Stimulated activated CD8-positive, alpha-beta memory T cell treated with anti-CD3 and anti-CD28 coated beads, Interleukin-2, amount 100 ng/mL, for 1 hour (primary cell): ENCODE measurements at places on chromosomes 6 and 20.

DNA sequence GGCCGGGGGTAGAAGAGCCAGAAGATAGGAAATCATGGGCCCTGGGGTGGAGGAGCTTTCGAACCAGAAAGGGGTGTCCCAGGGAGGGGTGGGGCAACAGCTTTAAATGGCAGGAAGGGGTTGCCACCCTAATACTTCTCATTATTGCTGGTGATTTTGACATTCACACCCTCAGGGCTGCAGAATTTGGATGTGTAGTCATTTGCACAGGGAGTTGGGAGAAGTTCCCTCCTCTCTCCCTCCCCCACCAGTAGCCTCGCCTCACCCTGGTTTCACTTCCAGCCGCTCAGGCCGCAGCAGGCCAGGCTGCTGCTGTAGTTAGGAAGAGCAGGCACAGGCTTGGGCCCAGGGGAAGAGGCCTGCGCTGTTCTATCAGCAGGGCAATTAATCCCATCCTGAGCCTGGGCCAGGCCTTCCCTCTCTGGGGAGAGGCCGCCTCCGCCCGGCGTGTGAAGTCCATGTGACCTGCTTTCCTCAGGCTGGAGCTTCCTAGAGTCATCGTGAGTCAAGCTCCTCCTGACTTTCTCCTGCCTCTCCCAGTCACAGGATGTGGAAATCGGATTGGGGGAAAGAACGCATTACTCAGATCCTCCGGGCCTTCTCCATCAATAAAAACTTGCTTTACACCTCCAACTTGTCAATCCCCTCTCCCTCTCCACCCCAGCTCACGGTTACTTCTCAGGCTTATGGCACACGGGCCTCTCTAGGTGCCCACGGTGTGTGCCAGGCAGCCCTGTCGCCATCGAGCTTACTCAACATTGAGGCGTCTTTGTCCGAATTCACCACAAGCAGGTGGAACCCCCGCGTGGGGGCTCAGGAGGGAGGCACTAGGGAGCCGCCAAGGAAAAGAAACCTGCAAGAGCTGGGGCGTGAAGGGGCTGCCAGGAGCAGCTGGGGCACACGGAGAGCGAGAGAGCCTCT is 7.8 kb downstream of the ADTRP start:
- no peak for DNase-seq

DNA sequence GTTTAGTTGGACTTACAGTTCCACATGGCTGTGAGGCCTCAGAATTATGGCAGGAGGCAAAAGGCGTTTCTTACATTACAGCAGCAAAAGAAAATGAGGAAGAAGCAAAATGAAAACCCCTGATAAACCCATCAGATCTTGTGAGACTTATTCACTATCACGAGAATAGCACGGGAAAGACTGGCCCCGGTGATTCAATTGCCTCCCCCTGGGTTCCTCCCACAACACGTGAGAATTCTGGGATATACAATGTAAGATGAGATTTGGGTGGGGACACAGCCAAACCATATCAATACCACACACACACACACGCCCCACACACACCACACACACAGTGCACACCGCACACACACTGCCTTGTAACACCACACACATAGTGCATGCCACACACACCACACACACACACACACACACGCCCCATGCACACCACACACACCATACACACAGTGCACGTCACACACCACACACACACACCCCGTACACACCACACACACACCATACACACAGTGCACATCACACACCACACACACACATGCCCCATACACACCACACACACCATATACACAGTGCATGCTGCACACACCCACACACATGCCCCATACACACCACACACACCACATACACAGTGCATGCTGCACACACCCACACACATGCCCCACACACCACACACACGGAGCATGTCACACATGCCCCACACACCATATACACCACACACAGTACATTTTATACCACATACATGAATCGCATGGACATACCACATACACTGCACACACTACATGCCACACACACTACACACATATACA is 310.5 kb downstream of the TAF4 start:
- DNase-seq: no peak

- no peak for DNase-seq
These were observed 72.3 kb downstream of the TBX18 start for GRCh38 chr6:84691978-84692623.

- no peak for DNase-seq
These were observed 3.7 kb upstream of the FOXO3 start for GRCh38 chr6:108556866-108557493.

DNA sequence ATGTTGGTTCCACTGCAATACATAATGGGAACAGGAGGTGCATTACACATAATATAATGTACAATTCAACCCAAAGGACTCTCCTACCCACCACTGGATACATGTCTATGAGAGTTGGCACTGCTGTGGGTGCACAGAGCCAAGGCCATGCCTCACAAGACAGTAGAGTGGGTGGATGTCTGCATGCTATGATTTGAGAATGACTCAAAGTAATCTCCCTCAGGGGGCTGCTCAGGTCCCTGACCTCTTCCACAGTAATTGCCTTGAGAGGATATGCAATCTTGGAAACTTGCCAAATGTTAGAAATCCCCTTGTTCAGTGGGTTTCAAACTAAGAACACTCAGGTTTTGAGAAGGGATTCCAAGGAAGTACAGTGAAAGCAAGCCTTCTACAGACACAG is 79.0 kb downstream of the ANKEF1 start:
- no peak for DNase-seq

GRCh38 chr6:37441651-37442050 is 8.6 kb downstream of the CMTR1 start:
- no peak for DNase-seq

DNA sequence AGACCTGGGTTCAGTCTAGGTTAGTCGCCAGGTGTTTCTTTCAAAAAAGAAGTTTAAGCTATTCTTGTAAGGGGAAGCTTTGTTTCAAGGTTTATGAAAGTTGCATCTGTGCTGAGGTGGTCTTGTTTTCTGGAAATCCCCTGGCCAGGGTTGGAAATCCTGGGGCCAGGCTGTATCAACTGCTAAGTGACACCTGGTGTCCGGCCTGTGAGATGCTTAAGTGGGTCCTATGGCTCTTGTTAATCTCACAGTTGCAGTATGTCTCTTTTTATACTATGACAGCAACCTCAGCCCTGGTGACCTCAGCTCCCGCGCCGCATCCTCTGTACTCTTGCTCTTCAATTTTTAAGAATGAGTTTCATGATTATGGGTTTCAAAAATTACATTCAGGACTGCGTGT is 72.0 kb downstream of the CHMP4B start:
- no peak for DNase-seq

DNA sequence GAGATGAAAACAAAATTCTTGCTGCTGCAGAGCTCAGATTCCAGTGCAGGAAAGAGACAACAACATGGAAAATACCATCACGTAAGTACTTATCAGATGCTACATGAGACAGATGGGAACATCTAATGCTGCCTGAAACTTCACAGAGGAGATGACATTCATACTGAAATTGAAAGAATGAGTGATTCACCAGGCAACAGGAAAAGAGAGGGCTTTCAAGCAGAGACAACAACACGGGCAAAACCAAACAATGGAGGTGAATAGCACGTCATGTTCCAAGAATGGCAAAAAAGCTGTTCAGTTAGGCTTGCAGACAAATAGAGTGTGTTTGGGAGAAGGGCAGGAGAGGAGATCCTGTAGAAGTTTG is 39.3 kb downstream of the GTF2H5 start:
- DNase-seq: no peak

- DNase-seq: no peak
These were observed at the start of gene SLPI for GRCh38 chr20:45254383-45255262. Gene SLPI (minus strand): TSS chr20:45254564. CDS start chr20:45254543, 21 bp downstream.

DNA sequence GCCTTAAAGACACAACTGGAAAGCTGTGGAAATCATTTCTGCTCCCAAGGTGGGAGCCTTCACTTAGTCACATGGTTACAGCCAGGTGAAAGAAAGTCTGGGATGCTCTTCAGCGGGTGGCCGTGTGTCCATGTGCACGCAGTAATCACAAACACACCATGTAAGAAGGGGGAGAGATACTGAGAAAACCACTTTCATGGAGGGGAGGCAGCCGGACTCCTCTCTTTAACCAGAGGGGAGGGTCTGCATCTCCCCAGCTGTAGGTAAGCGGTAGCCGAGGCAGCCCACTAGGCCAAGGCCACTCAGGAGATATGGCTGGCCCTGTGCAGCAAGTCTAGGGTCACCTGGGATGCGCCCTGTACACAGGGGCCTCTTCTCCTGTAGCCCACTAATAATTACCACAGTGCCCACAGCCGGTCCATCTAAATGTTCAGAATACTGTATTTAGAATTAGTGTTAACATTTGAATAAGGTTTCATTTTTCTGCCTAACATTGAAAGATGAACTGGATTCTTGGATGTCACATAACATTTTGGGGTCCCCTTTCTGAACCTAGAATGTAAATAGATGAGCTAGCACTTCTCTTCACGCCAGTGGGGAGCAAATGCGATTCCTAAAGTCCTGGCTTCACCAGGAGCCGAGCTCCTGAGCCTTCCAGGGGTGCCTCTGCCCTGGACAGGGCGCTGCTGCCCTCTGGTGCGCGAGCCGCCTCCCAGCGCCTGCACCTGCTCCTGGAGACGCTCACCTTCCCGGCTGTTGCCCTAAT is 15.9 kb downstream of the GPR31 start:
- no peak for DNase-seq

DNA sequence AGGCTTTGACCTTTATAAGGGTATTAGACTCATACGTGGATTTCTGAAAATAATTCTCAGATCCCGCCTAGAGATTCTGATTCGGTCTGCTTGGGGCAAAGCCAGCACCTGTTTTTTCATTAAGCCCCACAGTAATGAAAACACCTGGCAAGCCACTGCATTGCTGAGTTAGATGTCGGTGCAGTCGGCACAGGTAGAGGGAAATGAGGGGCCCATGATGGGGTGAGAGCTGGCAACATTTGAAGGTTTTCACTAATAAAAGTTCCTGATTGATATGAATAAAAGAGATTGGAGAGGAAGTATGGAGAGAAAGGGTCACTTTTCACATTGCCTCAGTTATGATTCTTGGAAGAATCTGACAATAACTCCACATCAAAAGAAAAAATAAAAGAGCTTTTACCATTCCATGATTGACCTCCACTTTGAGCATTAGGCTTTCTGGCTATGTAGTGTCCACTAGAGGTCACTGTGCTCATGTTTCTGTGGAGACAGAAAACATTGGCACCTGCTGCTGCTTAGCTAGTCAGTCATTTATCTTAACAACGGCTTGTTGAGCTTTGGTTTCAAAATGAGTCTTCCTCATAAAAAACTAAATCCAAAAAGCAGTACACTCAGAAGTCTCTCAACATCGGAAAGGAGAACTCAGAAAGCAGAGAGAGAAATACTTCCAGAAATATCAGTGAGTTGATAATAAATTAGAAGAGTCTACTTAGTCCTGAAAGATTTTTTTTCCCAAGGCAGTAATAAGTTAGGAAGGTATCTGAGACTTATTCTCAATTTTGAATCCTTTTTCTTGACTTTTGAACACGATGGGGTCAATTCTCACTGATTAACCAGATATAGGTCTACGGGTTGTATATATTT is 53.3 kb upstream of the KLHL31 start:
- DNase-seq: peak; percentile 4

GRCh38 chr6:118894425-118895260 is 691 bp downstream of the ASF1A start:
- peak; percentile 25 for DNase-seq

GRCh38 chr20:10329387-10330005 is 104.5 kb downstream of the MKKS start:
- DNase-seq: no peak

DNA sequence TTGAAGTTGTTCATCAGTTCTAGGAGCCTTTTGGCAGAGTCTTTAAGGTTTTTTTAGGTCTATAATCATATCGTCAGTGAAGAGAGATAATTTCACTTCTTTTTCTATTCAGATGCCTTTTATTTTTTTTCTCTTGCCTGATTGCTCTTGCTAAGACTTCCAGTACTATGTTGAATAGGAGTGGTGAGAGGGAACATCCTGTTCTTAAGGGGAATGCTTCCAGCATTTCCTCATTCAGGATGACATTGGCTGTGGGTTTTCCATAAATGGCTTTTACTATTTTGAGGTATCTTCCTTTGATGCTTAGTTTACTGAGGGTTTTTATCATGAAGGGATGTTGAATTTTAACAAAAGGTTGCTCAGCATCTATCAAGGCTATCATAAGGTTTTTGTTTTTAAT is 109.5 kb downstream of the CLVS2 start:
- no peak for DNase-seq

- no peak for DNase-seq
These were observed 445.8 kb upstream of the CITED2 start for GRCh38 chr6:139820210-139820609.

GRCh38 chr6:34791164-34791700 is 651 bp upstream of the BLTP3A start:
- DNase-seq: peak; percentile 8

DNA sequence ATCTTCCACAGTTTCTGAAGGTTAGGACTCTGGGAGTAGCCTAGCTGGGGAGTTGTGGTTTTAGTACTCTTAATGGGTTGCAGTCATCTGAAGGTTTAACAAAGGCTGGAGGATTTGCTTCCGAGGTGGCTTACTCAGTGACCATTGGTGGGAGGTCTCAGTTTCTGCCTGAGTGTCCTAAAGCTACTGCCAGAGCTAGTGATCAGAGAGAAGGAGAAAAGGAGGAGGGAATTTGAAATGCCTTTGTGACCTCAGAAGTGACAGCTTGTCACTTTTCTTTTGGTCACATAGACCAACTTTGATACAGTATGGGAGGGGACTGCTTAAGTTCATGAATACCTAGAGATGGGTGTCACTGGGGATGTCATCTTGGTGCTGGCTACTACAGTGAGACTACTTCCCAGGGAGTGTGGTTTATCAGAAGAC is 41.3 kb downstream of the NCOA3 start:
- no peak for DNase-seq

GRCh38 chr20:52847731-52848359 is 124.3 kb upstream of the TSHZ2 start:
- DNase-seq: no peak

DNA sequence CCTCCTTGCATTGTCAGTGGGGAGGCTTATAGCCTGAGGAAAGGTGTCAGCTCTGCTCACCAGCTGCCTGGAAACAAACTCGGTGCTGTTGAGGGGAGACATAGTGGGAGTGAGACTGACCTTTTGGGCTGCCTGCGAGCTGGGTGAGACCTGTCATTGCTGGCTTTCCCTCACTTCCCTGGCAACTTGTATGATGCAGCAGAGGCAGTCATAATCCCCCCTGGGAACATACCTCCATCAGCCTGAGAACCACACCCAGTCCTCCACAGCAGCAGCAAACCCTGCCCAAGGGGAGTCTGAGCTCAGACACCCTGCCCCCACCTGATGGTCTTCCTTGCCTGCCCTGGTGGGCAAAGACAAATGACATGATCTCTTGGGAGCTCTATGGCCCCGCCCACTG is 521.2 kb upstream of the IMPG1 start:
- DNase-seq: no peak

GRCh38 chr20:47235853-47236638 is 120.5 kb downstream of the ZMYND8 start:
- no peak for DNase-seq

GRCh38 chr6:33975661-33976436 is 170.0 kb downstream of the GRM4 start:
- no peak for DNase-seq

- DNase-seq: no peak
These were observed 71.4 kb downstream of the CEP57L1 start for GRCh38 chr6:109166673-109167072.
